Activated naive CD4-positive, alpha-beta T cell treated with anti-CD3 and anti-CD28 coated beads for 36 hours (primary cell): ENCODE measurements at places on chromosomes 1 and 21. TPM values are rescaled to one million over a fixed set of nuclear protein-coding genes. Genes with fewer than 3 reads are reported as not detected.
A peak's percentile ranks its signal among the peaks of the same experiment; 100 is the strongest.

DNA sequence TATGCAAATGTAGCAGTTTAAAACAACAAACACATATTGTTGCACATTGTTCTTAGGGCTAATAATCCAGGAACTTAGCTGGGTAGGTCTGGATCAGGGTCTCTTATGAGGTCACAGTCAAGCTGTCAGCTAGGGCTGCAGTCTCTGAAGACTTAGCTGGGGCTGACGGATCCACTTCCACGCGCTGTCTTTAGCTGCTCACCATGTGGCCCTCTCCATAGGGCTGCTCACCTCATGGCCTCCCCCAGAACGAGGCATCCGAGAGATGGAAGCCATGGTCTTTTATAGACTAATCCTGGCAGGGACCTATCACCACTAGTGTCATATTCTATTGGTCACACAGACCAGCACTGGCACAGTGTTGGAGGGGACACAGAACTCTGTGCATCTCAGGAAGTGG is 8.7 kb upstream of the OXCT2 start:
- H3K36me3 ChIP-seq, result no peaks in the 10 kb centered on the region
- H3K27me3 ChIP-seq, result no peaks in the 10 kb centered on the region
- DNase-seq, result no peak
- H3K27ac ChIP-seq, result no peak overlapping the region
- no peak overlapping the region for H3K4me3 ChIP-seq
- no peaks in the 10 kb centered on the region for H3K4me1 ChIP-seq

DNA sequence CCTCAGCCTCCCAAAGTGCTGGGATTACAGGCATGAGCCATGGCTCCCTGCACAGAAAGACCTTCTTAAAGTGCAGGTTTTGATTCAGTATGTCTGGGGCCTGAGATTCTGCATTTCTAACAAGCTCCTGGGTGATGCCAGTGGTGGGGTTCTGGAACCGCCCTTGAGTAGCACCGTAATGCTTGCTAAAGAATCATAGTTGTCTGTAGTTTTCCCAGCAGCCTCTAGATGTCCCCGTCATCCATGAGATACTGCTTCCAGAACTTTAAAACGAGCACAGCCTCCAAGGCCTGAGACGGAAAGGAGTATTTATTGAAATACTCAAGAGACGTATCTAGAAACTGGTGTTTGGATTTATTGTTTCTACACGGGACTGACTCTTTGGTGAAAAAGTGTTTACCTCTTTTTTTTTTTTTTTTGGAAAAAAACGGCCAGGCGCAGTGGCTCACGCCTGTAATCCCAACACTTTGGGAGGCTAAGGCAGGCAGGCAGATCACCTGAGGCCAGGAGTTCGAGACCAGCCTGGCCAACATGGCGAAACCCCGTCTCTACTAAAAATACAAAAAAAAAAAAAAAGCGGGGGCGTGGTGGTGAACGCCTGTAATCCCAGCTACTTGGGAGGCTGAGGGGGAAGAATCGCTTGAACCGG is 2.6 kb upstream of the TOR3A start:
- peaks cover 21% of the 10 kb centered on the region for H3K4me1 ChIP-seq
- H3K27ac ChIP-seq, result no peak overlapping the region
- H3K4me3 ChIP-seq, result no peak overlapping the region
- H3K27me3 ChIP-seq, result no peaks in the 10 kb centered on the region
- peaks cover 6% of the 10 kb centered on the region for H3K36me3 ChIP-seq

GRCh38 chr1:201734786-201735185 is 94.2 kb upstream of the IPO9 start:
- H3K27ac ChIP-seq, result no peak overlapping the region
- no peaks in the 10 kb centered on the region for H3K36me3 ChIP-seq
- H3K4me1 ChIP-seq, result peaks cover 2% of the 10 kb centered on the region
- DNase-seq, result no peak
- no peak overlapping the region for H3K4me3 ChIP-seq
- peaks cover 11% of the 10 kb centered on the region for H3K27me3 ChIP-seq

Gene IGSF5
- not detected for total RNA-seq

DNA sequence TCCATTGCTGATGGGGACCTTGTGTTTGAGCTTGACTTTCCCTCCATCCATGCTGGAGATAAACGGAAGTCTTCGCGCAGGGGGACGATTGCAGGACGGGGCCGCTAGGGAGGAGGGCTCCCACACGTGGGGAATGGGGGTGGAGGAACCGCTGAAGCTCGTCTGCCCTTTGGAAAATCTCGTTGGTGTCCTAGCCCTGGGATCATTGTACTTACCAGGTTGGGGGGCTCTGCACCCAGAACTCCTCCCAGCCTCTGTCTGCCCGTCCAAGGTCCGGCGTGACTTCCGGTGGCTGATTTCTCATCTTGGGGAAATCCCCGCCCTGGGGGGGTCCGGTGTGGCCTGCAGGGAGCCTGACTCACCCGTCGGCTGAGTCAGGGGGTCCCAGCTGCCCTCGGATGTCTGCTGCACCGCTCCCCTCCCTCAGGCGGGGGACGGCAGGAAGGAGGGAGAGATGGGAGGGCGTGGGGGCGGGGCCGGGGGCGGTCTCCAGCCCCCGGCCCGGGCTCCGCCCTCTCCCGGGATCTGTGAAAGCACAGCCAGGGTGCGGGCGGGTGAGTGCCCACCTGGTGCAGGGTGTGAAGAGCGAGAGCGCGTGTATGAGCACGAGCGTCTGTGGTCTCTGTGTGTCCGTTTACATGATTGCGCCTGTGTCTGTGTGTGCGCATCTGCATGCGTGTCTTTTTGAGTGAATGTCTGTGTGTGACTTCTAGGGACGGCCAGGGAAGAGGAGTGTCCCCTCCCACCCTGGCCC is 35.8 kb downstream of the PIK3CD start:
- peaks cover 73% of the 10 kb centered on the region for H3K4me1 ChIP-seq
- peak overlapping the region; percentile 60 for H3K27ac ChIP-seq
- H3K27me3 ChIP-seq, result no peaks in the 10 kb centered on the region
- peaks cover 18% of the 10 kb centered on the region for H3K36me3 ChIP-seq
- peak overlapping the region; percentile 67 for H3K4me3 ChIP-seq

- no peak overlapping the region for H3K27ac ChIP-seq
- no peaks in the 10 kb centered on the region for H3K27me3 ChIP-seq
- H3K36me3 ChIP-seq, result peaks cover 13% of the 10 kb centered on the region
- DNase-seq, result peak; percentile 67
- H3K4me3 ChIP-seq, result no peak overlapping the region
Observed at GRCh38 chr1:226649780-226650179, 89.3 kb downstream of the ITPKB start.

DNA sequence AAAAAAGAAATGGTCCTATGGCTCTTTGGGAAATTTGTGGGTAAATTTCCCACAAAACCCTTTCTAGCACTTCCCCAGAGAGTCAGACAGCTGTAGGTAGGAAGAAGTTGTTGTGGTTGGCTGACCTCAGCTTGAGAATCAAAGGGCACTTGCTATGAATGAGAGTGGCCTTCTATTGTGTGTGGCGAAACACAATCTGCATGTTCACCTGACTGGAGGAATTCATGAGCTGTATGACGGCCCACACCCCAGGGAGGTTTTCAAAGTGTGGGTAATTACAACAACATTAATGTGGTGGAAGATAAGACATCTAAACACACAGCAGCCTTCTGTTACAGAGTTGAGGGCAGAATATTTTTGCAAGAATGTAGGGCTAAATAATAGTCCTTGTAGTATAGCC is 38.8 kb downstream of the NGF start:
- DNase-seq, result no peak
- H3K36me3 ChIP-seq, result no peaks in the 10 kb centered on the region
- H3K27ac ChIP-seq, result no peak overlapping the region
- no peak overlapping the region for H3K4me3 ChIP-seq
- no peaks in the 10 kb centered on the region for H3K4me1 ChIP-seq

Gene DCDC2B
- total RNA-seq, result not detected

DNA sequence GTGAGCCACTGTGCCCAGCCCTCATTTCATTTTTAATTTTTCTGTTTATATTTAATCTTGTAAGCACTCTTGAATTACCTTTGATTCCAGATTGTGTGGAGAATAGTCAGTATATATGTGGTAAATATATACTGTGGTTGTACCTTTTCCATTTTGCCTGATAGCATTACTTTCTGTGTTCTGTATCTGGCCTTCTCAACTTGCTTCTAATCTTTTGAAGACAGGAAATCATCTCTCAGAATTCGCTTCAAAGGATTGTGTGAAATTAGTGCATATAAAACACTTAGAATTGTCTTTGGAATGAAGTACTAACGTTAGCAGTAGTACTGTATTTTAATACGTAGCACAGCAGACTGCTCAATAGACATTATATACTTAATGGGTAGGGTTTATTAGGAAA is 37.9 kb downstream of the PPP2R5A start:
- H3K27me3 ChIP-seq, result no peaks in the 10 kb centered on the region
- H3K36me3 ChIP-seq, result peaks cover 5% of the 10 kb centered on the region
- no peak for DNase-seq

Gene LRRC38
- total RNA-seq, result not detected
